ENCODE measurements at places on chromosomes 11 and 22.

DNA sequence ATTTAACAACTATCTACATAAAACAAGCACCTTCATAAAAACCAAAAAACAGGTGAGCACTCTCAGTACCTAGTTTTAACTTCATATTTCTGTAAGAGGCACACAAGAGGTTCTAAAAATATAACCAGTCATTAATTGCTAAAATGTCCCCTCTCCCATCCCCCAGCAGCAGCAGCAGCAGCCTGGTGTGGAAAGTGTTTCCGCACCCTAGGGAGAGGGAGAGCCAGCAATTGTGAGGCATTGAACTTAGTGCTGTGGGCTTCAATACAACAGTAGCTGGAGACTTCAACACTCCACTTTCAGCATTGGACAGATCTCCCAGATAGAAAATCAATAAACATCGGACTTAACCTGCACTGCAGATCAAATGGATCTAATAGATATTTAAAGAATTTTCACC lies 1158.5 kb downstream of the JRKL start:
- no peak for DNase-seq

DNA sequence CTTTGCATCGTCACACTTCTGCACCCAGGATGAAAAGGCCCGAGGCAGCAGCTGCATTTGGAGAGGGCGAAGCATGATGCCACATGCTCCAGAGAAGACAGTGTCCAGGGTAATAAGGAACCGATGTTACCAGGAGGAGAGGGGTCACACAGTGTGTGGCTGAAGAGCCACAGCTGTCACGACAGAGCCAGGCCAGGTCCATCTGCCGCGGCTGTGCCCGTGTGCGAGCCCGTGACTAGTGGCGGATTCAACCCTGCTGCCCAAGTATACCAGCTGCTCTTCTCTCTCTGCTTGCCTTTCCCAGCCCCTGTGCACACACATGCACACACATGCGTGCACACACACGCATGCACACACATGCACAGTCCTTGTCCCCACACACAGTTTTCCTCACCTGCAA lies 1432.5 kb downstream of the BRD1 start:
- DNase-seq = no peak

GRCh38 chr22:49685116-49685515 lies 142.6 kb downstream of the BRD1 start:
- DNase-seq = no peak

DNA sequence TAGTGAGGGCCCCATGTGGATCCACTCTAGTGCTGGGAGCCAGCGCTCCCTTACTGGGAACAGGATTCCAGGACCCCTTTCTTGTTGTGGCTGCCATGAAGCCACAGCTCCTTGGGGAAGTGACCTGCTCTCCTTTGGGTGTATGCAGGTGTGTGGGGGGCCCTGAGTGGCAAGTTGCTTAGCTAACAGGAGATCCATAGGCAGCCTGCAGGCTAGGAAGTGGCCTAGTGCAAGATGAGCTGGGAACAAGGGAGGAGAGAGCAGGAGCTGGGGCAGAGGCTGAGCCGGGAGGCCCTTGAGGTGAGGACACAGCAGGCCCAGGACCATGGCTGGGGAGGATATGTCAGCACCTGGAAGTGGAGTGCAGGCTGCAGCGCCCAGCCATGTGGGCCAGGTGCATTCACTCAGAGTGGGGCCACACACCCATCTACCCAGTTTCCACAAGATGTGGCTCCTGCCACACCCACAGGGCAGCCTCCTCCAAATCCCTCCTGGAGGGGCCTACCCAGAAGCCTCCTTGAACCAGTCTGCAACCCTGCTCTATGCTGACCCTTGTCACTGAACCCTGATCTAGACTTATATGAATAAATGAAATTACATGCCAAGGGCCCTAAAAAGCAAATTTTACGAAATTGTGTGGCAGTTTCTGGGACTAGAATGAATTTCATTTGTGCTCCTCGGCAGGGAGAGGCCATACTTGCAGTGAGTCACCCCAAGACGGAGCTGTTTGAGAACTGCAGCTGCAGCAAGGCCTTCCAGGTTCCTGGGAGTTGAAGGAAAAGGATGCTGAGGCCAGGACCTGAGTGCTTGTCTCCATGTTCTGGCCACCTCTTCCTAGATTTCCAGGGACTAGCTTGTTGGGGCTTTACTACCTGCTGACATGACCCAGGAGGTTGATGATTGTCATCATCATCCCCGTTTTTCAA lies 3.2 kb downstream of the THAP7 start:
- no peak for DNase-seq

DNA sequence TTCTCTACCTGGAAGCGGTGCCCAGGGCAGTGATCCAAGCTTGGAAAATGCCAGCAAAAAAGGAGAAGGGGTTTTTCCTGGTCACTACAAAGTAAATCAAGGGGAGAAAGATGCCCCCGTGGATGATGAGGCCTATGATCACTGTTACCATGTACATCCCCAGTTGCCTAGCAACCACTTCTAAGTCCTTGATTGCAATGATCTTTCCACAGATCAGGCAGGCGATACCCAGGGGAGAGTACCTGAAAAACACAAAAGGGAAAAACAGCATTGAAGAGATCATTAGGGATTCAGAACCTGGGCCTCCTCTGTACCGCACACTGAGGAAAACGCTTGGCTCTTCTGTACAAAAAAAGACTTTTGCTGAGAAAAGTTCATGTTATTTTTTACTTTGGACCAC lies 127.1 kb downstream of the SLC1A2 start:
- no peak for DNase-seq

DNA sequence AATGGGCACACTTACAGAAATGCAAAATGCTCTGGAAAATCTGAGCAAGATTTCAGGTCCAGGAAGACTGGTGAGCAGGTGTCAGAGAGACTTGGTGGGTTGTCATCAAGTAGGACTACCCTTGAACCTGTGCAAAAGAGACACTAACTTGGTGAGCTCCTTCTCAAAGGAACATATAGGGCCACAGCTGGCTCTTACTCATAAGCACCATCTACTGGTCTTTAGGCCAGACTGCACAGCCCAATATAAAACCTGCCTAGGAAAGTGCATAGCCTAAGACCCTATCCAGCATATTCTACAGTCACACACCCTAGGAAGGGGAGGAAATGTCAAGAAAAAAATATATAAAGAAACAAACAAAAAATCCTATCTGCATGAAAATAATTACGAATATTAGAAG lies 18.2 kb upstream of the OR10W1 start:
- DNase-seq = peak; percentile 18

DNA sequence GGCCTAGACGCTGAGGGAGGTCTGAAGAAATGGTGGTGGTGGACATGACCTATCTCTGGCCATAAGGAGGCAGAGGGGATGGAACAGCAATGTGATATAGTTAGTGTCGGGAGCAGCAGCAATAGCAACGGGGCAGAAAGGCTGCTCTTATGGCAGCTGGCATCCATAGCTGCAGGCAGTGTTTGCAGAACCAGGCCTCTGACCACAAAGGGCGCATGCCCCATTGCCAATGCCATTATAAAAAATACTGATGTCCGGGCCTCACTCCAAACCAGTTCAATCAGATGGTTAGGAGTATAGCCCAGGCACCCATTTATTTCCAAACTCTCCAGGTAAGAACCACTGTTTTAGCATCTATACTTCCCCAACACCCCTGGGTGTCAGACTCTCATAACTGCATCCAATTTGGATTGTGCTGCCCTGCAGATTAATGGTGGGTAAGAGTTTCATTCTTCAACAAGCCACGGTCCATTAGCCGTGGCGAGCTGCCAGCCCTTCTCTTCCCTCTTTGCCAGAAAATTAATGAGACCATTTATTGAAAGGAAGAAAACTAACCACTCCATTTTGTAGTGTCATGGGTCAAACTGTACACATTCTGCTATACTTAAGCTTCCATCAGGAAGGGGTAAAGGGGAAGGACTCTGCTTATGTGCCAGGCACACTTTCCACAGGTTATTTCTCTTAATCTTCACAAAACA lies 72.8 kb upstream of the SPON1 start:
- no peak for DNase-seq

- peak; percentile 24 for DNase-seq
Observed at GRCh38 chr11:19080579-19080993, 20.1 kb upstream of the MRGPRX2 start.

- peak; percentile 84 for DNase-seq
Observed at GRCh38 chr11:111944139-111944538, 7.0 kb downstream of the DIXDC1 start.

GRCh38 chr11:119673759-119674336 lies 55.2 kb downstream of the NECTIN1 start:
- DNase-seq = no peak

- DNase-seq = no peak
Observed at GRCh38 chr22:25081409-25081824, 118.2 kb upstream of the CRYBB3 start.

DNA sequence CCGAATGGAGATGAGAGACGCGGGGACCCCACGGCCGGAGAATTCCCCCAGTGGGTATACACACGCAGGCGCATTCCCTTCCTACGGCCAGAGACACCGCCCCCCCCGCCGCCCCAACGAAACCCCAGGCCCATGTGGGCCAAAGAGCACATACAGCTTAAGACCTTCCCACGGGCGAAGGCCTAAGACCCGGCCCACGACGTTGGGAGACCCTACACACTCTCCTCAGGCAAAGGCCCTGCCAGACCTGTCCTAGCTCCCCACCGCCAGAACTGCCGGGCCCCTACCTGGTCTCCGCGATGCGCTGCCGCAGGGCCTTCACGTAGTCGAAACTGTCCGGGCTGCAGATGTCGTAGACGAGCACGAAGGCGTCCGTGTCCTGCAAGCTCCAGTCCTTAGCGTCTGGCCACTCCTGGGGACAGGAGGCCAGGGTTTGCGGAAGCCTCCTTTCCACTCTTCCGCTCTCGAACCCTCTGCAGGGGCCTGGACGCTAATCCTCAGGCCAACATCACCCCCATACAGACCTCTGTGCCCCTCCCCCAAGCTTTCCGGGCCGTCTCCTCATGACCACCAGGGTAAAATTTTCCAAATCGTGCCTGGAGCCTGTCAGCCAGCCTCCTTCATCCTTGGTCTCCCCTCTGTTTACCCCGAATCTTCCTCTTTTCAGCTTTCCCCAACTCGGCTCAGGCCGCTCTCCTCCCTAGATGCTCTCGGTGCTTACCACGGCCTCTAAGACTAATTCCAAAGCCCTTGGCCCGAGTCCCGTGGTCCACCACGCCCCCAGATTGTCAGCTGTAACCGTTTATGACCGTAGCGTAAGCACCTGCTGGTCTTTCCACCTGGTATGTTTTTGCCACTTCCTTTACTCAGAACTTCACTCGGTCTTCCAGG lies 1.7 kb downstream of the RASL10A start:
- no peak for DNase-seq

GRCh38 chr22:28710576-28711191 lies 30.9 kb downstream of the CHEK2 start:
- peak; percentile 85 for DNase-seq

- DNase-seq = no peak
Observed at GRCh38 chr11:45756384-45757010, 48.5 kb upstream of the SLC35C1 start.

DNA sequence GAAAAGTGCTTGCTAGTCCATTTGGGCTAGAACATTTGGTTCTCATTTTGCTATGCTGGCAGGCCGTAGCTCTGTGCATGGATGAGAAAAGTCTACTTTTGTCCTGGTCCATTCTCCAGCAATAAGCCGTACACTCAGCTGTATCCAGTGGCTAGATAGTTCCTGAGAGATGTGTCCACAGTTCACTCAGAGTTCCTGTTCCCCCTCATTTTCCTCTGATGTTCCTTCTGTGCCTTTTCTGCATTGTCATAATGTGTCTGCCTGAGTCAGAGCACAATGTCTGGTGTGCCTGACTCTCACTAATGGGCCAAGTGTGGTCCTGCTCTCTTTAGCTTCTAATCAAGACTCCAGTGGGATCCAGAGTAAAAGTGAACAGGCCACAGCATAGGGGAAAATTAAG lies 215.7 kb upstream of the CTSC start:
- DNase-seq = peak; percentile 38

GRCh38 chr11:74019104-74019738 lies 10.3 kb upstream of the UCP3 start:
- DNase-seq = no peak

DNA sequence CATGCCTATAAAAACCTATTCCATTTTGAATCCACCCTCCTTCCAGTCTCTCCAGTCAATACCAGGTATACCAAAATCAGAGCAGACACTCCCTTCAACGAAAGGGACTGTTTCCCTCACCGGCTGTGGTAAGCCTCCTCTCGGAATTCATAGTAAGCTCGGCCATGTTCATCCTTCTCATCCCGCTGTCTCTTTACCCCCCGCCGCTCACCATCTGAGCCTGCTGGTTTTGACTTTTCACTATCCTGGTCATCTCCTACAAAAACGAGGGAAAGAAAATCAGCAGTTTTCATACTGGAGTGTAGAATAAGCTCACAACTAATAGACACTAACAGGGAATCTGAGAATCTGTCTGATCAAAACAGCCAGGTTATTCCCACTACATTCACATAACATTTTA lies 3.1 kb downstream of the HNRNPUL2 start:
- DNase-seq = no peak

GRCh38 chr22:30306627-30307011 lies 17.3 kb upstream of the CASTOR1 start:
- no peak for DNase-seq

DNA sequence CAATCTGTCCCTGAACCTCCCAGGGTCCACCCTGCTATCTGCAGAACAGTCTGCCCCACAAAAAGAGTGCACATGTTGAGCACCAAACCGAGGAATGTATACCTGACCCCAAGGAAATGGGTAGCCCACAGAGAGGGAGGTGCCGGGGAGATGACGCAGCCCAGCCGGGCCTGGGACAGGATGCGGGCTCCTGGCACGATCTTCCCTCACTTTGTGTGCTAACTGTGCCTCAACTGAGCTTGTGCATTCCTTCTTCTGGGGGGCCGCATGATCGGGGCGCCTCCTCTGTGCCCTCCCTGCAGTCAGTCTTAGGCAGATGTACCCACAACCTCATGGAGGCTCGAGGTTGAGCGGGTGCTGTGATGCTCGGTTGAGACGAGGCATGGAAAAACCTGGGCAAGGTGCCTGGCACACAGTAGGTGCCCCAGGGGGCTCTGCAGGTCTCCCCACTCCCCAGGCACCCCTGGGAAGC lies 2.4 kb downstream of the GAS2L1 start:
- DNase-seq = peak; percentile 39

- DNase-seq = no peak
Observed at GRCh38 chr11:10305262-10305963, 540 bp downstream of the ADM start.

DNA sequence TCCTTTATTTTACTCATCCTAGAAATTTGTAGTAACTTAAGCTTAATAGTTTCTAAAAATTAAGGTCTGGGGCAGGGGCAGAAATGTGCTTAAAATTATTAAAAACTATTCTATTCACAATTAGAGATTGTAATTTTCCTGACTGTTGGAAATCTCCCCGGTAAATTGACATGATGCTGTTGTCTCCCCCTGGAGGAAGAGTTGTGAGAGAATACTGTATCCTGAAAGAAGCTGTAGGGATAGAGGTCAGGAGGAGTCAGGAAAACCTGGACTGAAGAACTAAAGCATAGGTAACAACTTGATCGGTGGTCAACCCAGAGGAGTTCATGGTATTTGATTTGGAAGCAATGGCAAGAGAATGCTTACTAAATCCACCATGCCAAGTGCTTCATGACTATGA lies 16.2 kb upstream of the ESAM start:
- no peak for DNase-seq

GRCh38 chr11:76649851-76650372 lies 20.6 kb downstream of the LRRC32 start:
- DNase-seq = no peak

GRCh38 chr11:793556-793955 lies 3.7 kb upstream of the CEND1 start:
- no peak for DNase-seq

GRCh38 chr11:79076526-79077115 lies 364.2 kb downstream of the TENM4 start:
- no peak for DNase-seq
